ENCODE measurements at places on chromosomes 5 and 9.
A peak's percentile ranks its signal among the peaks of the same experiment; 100 is the strongest.

DNA sequence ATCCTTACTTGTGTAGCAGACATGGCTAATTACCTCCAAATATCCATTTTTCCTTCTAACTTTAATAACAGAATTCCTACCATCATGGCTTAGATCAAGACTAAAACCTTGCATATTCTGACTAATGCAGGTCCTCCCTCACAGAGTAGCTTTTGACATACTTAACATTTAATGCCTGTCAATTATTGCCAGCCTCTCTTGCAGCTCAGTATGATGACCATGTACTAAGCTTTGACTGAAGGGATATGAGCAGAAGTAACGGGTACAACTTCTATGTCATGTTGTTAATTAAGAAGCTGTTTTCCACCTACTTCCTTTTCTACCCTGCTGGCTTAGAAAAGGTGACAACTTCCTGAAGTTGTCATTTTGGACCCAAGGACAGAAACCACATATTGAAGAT is 533.4 kb downstream of the PSAT1 start:
- no peak for DNase-seq

- no peak for DNase-seq
These were observed 629.8 kb upstream of the CDH18 start for GRCh38 chr5:20617841-20618240.

- no peak for DNase-seq
These were observed 608 bp downstream of the ELOVL7 start for GRCh38 chr5:60843386-60843935.

DNA sequence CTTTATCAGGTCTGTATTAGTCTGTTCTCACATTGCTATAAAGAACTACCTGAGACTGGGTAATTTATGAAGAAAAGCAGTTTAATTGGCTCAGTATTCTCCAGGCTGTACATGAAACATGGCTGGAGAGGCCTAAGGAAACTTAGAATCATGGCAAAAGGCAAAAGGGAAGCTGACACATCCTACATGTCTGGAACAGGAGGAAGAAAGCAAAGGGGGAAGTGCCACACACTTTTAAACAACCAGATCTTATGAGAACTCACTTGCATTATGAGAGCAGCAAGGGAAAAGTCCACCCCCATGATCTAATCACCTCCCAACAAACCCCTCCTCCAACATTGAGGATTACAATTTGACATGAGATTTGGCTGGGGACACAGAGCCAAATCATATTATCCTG is 132.1 kb downstream of the PCSK1 start:
- DNase-seq: no peak

- no peak for DNase-seq
These were observed 548.5 kb downstream of the DTWD2 start for GRCh38 chr5:118439831-118440230.

DNA sequence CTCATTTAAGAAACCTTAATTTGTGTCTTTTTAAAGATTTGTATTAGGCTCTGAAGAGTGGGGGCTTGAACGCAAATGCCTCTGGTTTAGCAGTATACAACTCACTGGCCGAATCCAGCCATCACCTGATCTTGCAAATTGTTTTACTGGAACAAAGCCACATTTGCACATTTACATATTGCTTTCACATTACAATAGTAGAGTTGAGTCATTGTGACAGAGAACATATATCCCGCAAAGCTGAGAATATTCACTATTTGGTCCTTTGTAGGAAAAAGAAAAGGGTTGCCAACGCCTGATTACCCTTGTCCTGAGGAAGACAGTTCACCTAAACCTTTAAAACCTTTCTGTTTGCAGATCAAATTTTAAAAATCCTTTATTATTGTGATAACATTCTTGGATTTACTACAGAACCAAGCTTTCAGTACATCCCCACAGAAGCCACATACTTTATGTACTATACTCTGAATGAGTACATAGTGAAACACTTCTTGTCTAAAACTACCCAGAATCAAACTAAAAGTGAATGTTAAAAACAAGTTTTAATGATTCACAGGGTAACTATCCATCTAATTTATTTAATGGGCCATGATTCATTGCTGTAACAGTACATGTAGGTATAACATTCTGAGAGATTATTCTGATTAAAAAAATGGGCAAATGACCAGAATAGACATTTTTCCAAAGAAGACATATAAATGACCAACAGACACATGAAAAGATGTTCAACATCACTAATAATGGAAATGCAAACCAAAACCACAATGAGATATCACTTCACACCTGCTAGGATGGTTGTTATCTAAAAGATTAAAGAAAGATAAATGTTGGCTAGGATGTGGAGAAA is 161.0 kb downstream of the SLC25A46 start:
- DNase-seq: no peak

DNA sequence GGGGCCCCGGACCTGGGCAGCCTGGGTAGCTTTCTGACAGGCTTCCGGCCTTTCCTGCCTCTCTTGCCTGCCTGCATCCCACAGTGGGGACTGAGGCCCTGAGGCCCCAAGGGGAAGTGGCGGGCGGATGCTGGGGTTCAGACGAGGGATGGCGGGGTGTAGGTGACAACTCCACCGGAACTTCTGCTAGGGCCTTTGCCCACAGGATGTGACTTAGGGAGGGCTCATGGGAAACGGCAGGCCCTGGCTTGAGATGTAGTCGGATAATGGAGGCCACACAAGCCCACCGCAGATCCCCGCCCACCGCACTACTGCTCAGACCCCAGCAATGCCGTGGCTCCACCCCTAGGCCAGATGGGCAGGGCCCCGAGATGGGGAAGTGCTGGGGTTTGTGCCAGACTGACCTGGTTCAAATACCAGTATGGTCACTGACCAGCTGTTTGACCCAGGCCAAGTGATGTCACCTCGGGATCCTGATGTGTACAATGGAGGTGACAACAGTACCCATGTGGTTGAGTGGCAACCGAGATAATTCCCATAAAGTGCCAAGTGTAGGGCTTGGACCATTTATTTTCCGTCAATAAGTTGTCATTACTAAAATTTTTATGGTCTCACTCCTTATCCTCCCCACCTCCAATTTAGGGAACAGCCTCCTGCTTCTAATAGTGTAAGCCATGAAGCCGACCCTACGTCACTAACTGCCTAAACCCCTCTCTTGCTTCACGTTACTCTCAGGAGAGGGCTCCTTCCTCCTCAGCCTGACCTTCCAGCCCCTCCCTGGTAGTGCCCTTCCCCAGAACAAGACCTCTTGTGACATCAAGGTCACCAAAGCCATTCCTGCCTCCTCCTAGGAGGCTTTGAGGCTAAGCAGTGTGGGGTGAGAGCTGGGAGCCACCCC is 2.5 kb upstream of the CDK9 start:
- DNase-seq: peak; percentile 41

GRCh38 chr9:20319241-20319640 is 303.1 kb downstream of the MLLT3 start:
- DNase-seq: no peak

- DNase-seq: no peak
These were observed 193.4 kb upstream of the GAS1 start for GRCh38 chr9:87140605-87141109.

DNA sequence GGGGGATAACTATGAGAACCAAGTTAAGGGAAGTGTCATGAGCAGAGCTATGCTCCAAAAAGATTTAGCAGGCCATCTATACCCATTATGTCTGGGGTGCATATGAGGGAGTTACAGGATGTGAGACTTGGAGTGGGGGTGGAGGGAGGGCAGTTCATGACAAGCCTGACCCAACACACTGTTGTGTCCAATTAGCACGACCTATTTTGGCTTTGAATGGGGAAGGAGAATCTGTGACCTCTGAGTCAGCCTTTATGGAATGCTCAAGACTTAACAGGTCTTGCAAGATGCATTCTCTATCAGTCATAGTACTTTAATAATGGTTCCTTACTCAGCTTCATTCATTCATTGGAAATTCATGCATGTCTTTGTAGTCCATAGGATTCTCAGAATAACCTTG is 71.7 kb downstream of the GRIA1 start:
- no peak for DNase-seq

- DNase-seq: no peak
These were observed 89.7 kb upstream of the CCDC152 start for GRCh38 chr5:42666869-42667268.

DNA sequence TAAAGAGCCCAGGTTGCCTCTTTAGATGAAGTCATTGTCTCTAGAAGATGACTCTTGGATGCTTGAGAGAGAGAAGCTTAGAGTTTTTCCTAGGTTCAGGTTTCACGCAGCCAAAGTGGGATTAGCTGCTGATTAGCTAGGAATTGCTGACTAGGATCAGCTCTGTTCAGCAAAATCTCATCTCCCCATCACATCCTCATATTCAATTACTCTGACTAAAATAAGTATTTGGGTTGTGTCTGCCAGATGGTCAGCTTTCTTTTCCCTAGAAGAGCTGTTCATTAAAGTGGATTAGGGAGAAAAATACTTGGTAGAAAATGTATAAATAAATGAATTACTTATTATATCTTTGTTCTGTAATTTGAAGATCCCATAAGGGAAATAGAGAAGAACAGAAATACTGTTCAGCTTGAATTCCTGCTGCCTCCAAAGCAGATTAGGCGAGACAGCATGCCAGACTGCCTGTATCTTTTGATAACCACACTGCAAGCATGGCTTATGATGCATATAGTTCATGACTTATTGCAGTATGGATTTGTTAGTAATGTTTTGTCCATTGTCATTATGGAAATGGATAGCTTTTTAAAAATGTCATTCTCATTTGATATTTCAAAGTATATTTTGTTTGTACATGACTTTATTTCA is 184.8 kb upstream of the CD180 start:
- no peak for DNase-seq

- no peak for DNase-seq
These were observed 54.8 kb downstream of the PWWP2A start for GRCh38 chr5:160064417-160064810.

DNA sequence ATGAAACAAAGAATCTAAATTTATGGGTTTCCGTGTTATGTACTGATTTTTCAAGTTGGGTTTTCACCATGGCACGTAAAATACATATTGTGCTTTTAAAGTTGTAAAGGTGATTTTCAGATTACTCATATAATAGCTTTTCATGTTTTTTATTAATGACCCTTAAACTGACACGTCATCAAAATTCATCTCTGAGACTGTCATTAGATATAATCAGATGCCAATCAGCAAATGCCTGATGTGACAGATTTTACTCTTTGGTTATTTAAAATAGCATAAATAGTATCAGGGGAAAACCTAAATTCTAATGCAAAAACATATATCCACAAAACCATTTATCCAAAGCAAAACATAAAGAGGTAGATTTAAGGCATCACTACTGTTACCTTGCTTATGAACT is 11.0 kb downstream of the RFX3 start:
- no peak for DNase-seq
